ENCODE measurements at places on chromosomes 12 and 14.

GRCh38 chr14:53951243-53951626, 5.4 kb downstream of the BMP4 start:
- no peak for DNase-seq

GRCh38 chr14:100191584-100192249, 32.3 kb upstream of the DEGS2 start:
- no peak for DNase-seq

- DNase-seq: no peak
These were observed 35.1 kb downstream of the WASHC3 start for GRCh38 chr12:102026728-102027127.

GRCh38 chr12:98752726-98753125, 107.6 kb downstream of the APAF1 start:
- no peak for DNase-seq

- DNase-seq: no peak
These were observed 227.1 kb downstream of the MSRB3 start for GRCh38 chr12:65505386-65506121.

DNA sequence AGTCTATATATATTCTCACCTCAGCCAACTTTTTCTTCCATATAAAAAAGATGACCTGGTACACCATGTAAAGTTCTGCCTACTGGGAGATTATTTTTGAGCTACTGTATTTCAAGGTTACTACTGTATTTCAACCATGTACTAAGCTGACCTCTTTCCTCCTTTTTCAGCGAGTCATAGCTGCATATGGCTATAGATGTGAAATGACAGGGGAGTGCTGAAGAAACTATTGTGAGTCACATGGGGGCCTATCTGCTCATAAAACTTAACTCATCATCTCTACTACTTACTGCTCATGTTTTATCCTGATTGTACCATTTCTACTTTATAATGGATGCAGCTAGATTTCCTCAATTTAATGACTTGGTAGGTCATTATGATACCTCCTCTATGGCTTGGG, 571.4 kb upstream of the ATP2B1 start:
- no peak for DNase-seq

Data from NCI-H2171 treated with DMSO at 0.1 percent for 48 hours (cell line).